ENCODE measurements at places on chromosomes 7 and 10.

DNA sequence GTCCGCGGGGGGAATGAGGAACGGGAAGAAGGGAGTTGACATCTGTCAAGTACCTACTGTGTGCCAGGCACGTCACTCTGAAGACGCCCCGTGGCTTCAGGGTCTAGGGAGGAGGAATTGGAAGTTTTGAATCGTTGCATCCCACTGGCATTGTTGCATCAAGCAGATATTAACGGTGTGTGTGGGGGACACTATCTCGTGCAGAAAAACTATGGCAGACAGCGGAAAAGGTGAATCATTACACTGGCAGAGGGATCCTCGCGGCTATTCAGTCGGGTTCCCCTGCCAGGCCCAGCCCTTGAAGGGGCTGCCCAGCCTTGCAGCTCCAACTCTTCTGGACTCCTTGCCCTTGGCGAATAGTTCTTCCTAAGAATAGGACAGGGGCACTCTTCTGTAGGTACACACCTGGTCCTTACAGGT is 1.0 kb upstream of the KIAA1549 start:
- DNase-seq, result no peak

GRCh38 chr7:88429382-88429781 is 122.7 kb upstream of the STEAP4 start:
- DNase-seq, result no peak

GRCh38 chr7:129072479-129073011 is 17.6 kb upstream of the TNPO3 start:
- no peak for DNase-seq

DNA sequence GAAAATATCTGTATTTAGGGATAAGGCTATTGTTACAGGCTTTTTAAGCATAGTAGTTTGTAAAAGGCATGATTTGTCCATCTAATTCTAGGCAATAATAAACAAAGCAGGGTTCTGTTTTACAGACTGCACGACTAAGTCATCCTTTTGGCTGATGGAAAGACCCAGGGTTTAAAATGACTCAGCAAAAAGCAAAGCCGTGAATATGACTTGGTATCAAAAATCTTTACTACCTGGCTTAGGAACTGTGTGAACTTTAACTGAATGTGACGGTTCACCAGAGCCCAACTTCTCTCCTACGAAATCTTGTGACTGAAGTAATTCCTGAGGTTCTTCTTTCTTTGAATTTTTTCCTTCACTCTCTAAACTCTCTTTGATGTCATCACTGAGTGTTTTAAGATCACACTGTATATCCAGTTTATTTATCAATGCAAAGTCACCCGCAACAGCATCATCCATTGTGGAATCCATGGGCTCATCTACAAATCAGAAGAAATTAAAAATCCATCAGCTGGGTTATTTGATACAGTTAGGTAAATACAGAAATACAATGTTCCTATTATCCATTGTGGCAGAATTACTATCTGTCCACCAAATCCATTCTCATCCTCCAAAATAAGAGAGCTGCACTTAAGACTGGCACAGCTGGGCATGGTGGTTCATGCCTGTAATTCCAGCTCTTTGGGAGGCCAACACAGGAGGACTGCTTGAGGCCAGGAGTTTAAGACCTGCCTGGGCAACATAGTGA is 17.0 kb downstream of the ATE1 start:
- DNase-seq, result no peak
